ENCODE measurements at places on chromosomes 2 and 18.
A peak's percentile ranks its signal among the peaks of the same experiment; 100 is the strongest.

GRCh38 chr2:48886919-48887318, 131.4 kb upstream of the LHCGR start:
- DNase-seq, result no peak

DNA sequence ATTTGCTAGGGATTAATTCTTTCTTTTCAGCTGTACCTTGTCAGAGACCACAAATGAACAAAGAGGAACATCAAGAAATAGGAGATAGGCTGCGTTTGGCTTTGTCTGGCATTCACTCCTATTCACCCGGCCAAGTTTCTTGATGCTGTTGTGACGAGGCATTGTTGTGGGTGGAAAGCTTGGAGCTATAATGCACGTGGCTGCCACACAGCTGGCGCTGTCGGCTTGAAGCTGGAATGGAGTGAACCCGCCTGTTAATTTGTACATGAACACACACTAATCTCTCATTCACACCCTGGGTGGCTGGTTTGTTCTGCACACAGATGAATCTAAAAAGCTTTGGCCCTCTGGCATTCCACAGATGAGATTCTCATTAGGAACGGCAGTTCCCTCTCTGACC, 274.9 kb upstream of the GYPC start:
- DNase-seq, result no peak

GRCh38 chr18:2846636-2847316, at the start of gene EMILIN2:
Gene EMILIN2, plus strand, starts transcription at chr18:2847006. Its CDS starts 183 bp downstream, at chr18:2847189.
- DNase-seq, result peak; percentile 36

DNA sequence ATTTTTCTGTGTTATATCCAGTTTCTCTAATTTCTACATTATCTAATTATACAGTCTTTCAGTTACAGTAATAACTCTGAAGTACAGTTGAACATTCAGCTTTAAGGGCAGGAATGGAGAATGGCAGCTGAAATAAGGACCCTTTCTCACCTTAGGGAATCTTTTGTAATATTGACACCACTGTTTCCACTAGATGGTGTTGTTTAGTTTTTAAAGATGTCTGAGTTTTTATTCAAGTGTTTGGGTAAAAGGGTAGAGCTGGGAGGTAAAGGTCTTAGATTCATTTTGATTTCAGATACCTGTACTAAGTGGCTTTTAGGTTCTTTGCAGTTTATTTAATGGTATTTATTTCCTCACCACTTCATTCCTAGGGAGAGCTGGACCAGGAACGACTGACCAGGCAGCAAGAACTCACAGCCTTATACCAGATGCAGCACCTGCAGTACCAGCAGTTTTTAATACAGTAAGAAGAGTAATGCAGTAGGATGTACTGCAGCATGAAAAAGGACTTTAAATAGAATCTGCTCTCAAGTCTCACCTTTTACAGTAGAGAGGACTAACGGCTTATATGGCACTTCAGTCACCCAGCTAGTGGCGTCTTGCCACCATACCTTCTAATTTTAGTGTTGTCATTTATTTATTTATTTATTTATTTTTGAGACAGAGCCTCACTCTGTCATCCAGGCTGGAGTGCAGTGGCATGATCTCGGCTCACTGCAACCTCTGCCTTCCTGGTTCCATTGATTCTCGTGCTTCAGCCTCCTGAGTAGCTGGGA, 33.2 kb upstream of the KCNJ13 start:
- DNase-seq, result no peak

DNA sequence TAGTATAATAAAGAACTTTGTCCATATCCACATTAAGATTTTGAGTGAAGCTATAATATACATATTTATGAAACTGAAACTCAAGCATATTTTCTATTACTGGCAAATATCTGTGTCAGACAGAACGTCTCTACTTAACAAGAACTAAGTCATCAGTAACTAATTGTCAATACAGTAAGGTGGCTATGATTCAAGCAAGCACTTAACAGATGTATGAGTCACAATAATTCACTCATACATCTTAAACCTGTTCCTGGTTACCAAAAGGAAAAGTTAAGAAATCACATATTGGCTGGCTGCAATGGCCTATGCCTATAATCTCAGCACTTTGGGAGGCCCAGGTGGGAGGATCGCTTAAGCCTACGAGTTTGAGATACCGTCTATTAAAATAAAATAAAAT, 96.0 kb downstream of the SOS1 start:
- DNase-seq, result no peak

GRCh38 chr2:77086051-77086450, 436.1 kb downstream of the LRRTM4 start:
- no peak for DNase-seq

GRCh38 chr2:104434966-104435365, 418.9 kb upstream of the POU3F3 start:
- DNase-seq, result no peak

DNA sequence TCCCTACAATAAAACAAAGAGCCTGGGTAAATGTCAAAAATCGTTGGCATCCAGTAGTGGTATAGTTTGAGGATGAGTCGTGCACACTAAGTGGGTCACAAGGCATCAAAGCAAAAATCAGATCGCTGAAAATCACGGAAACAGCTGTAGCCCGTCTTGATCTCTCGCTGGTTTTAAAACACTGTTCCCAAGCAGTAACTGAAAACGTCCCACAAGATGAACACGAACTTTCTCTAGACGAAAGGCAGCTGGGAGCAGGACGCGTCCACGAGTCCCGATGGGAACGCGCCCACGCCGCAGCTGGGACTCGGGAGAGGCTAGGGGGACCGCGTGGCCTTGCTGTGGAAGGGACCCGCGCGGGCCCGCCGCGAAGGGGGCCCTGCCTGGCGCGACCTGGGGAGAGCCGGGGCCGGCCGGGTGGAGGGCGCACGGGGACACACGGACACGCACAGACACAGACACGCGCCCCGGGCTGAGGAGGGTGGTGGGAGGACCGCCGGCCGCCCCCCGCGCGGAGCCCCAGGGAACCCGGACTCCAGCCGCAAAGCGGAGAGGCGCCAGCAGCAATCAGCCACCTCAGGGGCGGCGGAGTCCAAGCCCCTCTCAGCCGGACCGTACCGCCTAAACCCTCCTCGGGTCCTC, 651 bp downstream of the STK17B start:
- DNase-seq, result no peak

DNA sequence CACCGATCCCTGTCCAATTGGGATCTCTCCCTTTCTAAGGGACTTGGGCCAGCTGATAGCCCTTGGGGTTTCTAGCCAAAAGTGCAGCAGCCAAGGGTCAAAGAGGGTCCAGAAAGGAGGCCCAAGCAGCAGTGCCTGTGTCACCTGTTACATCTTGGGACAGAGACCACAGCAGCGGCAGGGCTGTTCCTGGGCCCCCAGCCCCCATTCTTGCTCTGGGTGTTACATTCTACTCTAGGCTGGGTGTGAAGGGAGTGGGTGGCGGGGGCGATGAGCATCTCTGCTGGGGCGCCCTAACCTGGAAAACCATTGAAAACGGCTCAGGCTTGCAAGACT, 1.2 kb downstream of the PAX3 start:
- no peak for DNase-seq

DNA sequence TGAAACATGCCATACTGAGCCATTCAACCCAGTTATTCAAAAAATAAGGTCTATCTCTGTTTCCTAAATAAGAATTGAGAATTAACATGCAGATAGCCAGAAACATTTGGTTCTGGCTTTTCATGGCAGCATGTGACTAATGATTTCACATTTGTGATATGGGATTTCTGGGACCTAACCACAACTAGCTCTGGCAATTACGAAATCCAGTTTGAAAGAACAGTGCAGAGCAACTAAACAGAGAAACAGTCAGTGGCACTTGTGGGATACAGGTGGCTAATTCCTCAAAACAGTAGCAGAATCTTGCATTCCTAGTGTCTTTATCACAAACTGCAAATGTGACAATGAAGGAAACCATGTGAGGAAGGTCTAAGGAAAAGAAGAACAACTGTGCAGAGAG, 637.8 kb upstream of the CHAC2 start:
- no peak for DNase-seq

DNA sequence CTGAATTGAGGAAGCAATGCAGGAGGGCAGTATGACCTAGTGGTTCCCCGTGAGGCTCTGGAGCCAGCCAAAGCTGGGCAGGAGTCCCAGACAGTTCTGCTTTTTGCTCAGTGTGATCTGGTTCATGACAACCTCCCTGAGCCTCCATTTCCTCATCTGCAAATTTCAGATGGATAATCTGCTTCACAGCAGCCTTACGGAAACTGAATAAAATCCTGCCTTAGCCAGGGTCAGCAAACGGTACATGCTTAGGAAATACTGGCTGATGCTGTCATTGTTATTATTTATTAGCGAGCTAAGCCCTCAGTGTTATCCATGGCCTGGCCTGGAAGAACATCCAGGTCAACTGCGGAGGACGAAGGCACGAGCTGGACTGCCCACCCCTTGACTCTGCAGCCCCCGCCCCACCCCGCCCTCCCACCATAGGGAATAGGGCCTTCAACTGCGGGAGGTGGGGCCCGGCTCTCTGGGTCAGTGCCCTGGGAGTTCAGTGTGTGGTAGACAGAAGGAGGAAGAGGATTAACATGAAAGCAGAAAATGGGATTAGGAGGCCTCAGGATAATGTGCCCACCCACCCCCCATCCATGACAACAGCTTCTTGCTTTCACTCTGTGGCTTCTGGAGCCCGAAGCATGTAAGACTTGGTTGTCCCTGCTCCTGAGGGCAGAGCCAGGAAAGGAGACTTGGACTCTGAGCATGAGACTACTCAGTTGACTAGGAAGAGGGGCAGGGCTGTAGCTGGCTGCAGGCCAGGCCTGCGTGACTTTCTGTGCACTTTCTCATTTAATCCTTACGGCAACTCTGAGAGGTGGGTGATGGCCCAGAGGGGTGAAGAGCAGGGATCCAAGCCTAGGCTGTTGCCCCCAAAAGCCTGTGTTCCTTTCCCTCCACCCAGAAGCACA, 13.1 kb downstream of the PKDCC start:
- DNase-seq, result no peak

GRCh38 chr2:119748135-119748534, 11.6 kb upstream of the PTPN4 start:
- no peak for DNase-seq

GRCh38 chr2:175842996-175843395, 159.1 kb downstream of the LNPK start:
- DNase-seq, result no peak

GRCh38 chr18:23204589-23205235, 69.4 kb downstream of the CABLES1 start:
- no peak for DNase-seq

DNA sequence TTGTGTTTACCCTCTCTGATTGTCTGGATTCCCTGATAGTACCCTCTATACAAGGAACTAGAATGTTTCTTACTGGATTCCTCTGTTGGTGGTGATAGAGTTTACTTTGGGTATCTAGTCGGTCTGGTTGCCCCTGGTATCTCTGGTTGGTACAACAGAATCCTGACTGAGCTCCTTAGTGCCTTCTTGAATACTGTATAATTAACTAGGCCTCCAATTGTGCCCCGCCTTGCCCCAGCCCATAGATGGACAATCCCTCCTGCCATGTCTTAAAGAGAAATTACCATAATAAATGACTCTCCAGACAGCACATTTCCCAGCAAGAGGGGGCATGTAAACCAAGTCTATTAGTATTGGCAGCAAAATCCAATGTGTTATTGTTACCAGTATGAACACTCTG, 2.3 kb downstream of the SCN1A start:
- no peak for DNase-seq

- no peak for DNase-seq
These were observed 263.1 kb downstream of the CDH20 start for GRCh38 chr18:61596296-61596695.

DNA sequence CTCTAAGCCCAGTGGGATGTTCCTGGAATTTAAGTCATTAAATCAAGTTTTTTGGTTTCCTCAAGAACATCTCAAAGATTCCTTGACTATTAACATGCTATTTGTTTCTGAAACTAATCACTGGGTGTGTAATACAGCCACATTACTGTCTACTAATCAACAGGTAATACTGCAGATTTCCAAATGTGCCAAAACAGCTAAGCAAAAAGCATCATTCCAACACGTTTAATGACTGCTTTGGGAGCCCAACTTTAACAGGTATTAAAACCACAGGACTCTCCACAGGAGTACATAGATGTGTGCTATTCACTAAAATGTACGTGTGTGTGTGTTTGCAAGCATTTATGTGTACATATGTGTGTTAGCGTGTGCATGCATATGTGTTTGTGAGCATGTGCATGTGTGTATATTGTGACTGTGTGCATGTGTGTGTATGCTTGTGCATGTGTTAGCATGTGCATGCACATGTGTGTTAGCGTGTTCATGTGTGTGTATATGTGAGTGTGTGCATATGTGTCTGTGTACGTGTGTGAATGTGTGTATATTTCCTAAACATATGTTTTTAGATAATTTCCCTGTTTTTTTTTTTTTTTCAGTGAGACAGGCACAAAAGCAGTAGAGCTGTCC, 80.7 kb downstream of the BCL11A start:
- no peak for DNase-seq

DNA sequence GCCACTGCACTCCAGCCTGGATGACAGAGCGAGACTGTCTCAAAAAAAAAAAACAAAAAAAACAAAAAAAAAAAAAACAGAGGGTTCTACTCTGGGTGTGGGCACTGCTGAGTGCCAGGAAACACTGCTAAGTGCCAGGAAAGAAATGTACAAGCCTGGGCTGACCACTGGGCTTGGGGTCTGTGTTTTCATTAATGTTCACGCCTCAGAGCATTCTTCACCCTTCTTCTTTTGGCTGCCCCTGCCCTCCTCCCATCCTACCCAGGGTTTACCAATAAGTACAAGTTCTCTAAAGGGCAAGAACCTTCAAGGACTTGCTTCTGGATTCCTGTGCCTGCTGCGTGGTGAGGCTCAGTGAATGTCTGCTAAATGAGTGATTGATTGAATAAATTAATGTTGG, 49.3 kb upstream of the LRPPRC start:
- no peak for DNase-seq

DNA sequence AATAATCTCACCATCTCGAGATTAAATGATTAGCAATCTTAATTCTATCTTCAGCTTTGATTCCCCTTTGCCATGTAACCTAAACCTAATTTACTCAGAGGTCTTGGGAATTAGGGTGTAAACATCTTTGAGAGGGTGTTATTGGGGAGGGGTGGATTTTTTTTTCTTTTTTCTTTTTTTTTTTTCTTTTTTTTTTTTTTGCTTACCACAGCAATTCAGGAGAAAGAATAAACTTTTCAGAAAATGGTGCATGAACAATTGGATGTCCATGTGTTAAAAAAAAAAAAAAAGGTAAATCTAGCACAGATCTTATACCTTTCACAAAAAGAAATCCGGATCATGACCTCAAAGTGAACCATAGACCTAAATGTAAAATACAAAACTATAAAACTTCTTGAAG, 160.8 kb upstream of the FANCL start:
- no peak for DNase-seq

DNA sequence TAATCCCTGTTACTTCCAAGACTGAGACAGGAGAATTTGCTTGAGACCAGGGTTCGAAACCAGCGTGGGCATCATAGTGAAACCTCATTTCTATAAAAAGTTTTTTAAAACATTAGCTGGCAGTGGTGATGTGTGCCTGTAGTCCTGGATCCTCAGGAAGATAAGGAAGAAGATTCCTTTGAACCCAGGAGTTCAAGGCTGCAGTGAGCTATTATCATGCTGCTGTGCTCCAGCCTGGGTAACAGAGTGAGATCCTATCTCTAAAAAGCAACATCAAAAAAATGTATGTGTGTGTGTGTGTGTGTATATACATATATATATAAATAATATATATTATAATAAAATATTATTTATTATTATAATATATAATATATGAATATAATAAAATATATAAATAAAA, 1417.6 kb upstream of the CDH2 start:
- no peak for DNase-seq
